Vagina (tissue), 2 donors: ENCODE measurements at places on chromosomes 2 and 18. TPM values are rescaled to one million over a fixed set of nuclear protein-coding genes. Genes with fewer than 3 reads are reported as not detected.

GRCh38 chr2:68418855-68419254 lies 48.2 kb downstream of the FBXO48 start:
- no peak overlapping the region for H3K4me3 ChIP-seq
- no peak for DNase-seq
- no peaks in the 10 kb centered on the region for H3K4me1 ChIP-seq
- no peaks in the 10 kb centered on the region for H3K36me3 ChIP-seq
- H3K27ac ChIP-seq: no peak overlapping the region

- no peaks in the 10 kb centered on the region for H3K4me1 ChIP-seq
- no peak overlapping the region for H3K4me3 ChIP-seq
- no peaks in the 10 kb centered on the region for H3K27me3 ChIP-seq
- no peak for DNase-seq
Observed at GRCh38 chr2:190695739-190696138, 46.9 kb downstream of the NAB1 start.

Gene AFG3L2
- total RNA-seq: 38.3 TPM

DNA sequence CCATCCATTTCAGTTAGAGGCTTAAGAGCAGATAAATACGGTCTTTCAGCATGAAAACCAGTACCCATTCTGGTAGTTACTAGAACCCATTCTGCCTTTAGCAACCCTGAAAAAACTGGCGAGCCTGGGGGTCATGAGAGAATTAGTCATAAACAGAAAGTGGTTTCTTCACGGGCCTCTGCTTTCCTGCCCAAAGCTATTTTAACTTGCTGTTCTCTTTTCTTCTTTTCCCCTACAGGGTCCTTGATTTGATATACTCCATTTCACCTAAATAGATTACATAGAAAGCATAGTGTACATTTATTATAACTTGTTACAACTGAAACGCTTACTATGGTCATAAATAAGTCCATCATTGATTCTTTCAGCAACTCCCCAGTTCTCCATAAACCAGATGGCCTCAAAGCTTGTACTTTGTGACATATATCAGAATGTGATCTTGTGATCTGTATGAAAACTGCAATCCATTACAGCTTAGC lies 48.3 kb downstream of the WDFY1 start:
- H3K4me3 ChIP-seq: no peak overlapping the region
- peak overlapping the region; percentile 33 for H3K27ac ChIP-seq
- H3K27me3 ChIP-seq: no peaks in the 10 kb centered on the region
- DNase-seq: no peak
- H3K36me3 ChIP-seq: no peaks in the 10 kb centered on the region
- H3K4me1 ChIP-seq: no peaks in the 10 kb centered on the region

- no peaks in the 10 kb centered on the region for H3K27me3 ChIP-seq
- H3K4me3 ChIP-seq: no peak overlapping the region
- H3K36me3 ChIP-seq: no peaks in the 10 kb centered on the region
- DNase-seq: no peak
Observed at GRCh38 chr2:23219666-23220065, 165.3 kb upstream of the KLHL29 start.

Gene UBE2E3
- total RNA-seq: 59.9 TPM

Gene TNFAIP6
- 2.0 TPM for total RNA-seq

GRCh38 chr2:239167766-239168444 lies 232.9 kb downstream of the HDAC4 start:
- H3K4me1 ChIP-seq: no peaks in the 10 kb centered on the region
- H3K27ac ChIP-seq: no peak overlapping the region
- no peaks in the 10 kb centered on the region for H3K36me3 ChIP-seq
- H3K4me3 ChIP-seq: no peak overlapping the region
- no peak for DNase-seq

Gene ANXA4
- total RNA-seq: 63.6 TPM

DNA sequence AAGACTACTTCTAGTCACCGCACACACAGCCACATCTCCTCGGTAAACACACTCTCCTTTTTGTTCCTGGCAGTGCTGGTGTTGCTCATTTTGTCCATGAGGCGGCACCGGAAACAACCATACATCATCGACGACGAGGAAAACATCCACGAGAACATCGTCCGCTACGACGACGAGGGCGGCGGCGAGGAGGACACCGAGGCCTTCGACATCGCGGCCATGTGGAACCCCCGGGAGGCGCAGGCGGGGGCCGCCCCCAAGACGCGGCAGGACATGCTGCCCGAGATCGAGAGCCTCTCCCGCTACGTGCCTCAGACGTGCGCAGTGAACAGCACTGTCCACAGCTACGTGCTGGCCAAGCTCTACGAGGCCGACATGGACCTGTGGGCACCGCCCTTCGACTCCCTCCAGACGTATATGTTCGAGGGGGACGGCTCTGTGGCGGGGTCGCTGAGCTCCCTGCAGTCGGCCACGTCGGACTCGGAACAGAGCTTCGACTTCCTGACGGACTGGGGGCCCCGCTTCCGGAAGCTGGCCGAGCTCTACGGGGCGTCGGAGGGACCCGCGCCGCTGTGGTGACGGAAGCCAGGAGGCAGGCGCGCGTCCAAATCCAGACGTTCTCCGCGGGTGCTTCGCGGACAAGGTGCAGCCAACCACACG lies 221.0 kb downstream of the CDH20 start:
- no peaks in the 10 kb centered on the region for H3K4me1 ChIP-seq
- no peak overlapping the region for H3K27ac ChIP-seq
- H3K4me3 ChIP-seq: no peak overlapping the region
- no peaks in the 10 kb centered on the region for H3K36me3 ChIP-seq

DNA sequence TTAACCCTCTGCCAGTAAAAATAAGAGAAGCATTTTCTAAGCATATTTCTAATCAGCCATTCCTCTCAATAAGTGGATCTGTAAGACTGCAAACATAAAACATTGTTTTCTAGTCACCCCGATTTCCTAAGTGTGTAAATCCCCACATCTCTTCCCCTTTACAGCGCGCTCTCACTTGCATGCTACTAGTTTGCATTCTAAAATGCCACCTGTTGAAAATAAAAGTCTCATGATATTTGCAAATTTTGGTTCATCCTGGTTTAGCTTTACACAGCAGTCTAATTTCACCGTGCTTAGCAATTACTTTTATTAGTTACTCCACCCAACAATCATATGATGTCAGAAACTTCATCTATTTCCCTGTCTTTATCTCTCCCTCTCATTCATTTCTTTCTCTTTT lies 1230.7 kb upstream of the ZEB2 start:
- H3K4me3 ChIP-seq: no peak overlapping the region
- no peaks in the 10 kb centered on the region for H3K27me3 ChIP-seq
- no peak for DNase-seq
- no peaks in the 10 kb centered on the region for H3K36me3 ChIP-seq
- peaks cover 20% of the 10 kb centered on the region for H3K4me1 ChIP-seq

- no peaks in the 10 kb centered on the region for H3K36me3 ChIP-seq
- H3K27ac ChIP-seq: no peak overlapping the region
- no peak overlapping the region for H3K4me3 ChIP-seq
- H3K4me1 ChIP-seq: no peaks in the 10 kb centered on the region
- DNase-seq: no peak
- H3K27me3 ChIP-seq: no peaks in the 10 kb centered on the region
Observed at GRCh38 chr2:14199040-14199439, 433.5 kb upstream of the LRATD1 start.

DNA sequence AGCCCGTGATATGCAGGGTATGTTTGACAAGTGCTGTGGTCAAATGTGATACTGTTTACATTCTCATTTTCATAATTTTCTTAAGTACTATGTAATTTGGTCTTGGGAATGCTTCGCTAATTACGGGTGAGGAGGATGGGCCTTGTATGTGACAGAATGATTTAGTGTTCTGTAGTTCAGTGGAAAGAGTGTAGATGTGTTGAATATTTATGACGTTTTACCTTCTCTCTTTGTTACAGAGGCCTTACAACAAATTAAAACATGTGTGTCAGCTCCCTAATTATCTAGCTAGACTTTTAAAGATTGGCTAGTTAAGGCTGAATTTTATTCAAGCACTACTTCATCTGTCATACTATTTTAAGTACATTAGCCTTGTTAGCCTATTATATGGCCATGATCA lies 10.6 kb upstream of the CHRNA1 start:
- DNase-seq: no peak
- no peak overlapping the region for H3K4me3 ChIP-seq
- peaks cover 25% of the 10 kb centered on the region for H3K4me1 ChIP-seq
- no peaks in the 10 kb centered on the region for H3K36me3 ChIP-seq
- no peak overlapping the region for H3K27ac ChIP-seq

Gene CELF4
- 2.2 TPM for total RNA-seq

Gene KLHL14
- total RNA-seq: 0.98 TPM

GRCh38 chr2:227482638-227483340 lies 10.8 kb downstream of the AGFG1 start:
- H3K4me1 ChIP-seq: peaks cover 55% of the 10 kb centered on the region
- no peaks in the 10 kb centered on the region for H3K27me3 ChIP-seq
- H3K4me3 ChIP-seq: no peak overlapping the region
- DNase-seq: no peak
- H3K27ac ChIP-seq: no peak overlapping the region

DNA sequence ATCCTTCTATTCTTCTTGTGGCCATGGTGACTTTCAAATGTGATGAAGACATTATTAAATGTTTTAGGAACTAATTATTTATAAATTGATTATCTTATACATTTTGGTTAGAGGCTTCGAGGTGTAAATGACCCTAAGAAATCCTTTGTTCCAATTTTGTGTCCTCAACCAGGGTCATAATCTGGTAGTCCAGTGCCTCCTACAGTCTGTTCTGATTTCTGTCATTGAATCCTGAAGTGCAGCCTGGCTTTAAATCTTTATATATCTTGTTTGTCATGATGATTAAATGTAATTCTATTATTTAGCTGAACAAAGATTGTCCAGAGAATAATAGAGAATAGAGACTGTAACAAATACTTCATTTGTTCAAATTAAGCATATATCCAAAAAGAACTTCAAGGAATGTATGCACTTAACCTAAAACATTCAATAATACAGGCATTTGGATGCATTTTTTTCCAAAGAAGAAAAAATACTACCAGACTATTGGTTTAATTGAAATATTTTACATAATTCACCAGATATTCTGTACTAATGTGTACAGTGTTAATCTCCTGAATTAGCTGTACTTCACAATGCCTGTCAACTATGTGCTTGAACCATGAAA lies 89.8 kb downstream of the PRPF40A start:
- H3K4me3 ChIP-seq: no peak overlapping the region
- H3K36me3 ChIP-seq: peaks cover 22% of the 10 kb centered on the region
- no peak overlapping the region for H3K27ac ChIP-seq
- DNase-seq: no peak
- no peaks in the 10 kb centered on the region for H3K4me1 ChIP-seq
- H3K27me3 ChIP-seq: no peaks in the 10 kb centered on the region

DNA sequence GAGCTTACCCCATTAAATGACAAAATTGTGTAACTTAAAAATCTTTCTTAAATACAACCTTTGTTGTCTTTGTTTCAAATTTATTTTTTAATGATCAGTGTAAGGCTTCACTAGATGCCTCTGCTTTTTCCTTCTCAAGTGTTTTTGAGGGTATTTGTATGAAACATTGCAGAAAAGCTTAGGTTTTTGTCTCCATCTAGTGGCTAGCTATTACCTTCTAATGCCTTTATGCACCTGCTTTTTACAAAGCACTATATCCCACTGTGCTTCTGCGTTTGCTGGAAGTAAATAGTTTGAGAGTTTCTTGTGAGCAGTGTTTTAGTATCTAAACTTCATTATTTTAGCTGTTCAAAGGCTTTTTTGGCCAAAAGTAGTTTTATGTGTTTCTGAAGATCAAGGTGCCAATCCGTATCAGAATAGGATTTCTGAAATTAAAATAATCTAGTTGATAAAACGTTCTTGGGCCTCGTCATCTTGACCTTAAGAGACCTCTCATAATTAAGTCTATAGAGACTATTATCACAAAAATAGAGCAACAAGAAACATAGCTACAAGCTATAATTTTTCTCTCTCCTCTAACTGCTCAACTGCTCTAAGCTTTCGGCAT lies 47.0 kb downstream of the IWS1 start:
- no peak overlapping the region for H3K27ac ChIP-seq
- no peaks in the 10 kb centered on the region for H3K27me3 ChIP-seq
- DNase-seq: no peak
- no peaks in the 10 kb centered on the region for H3K36me3 ChIP-seq
- H3K4me1 ChIP-seq: no peaks in the 10 kb centered on the region

GRCh38 chr18:67367540-67367939 lies 149.0 kb downstream of the DSEL start:
- no peak overlapping the region for H3K4me3 ChIP-seq
- no peaks in the 10 kb centered on the region for H3K4me1 ChIP-seq
- no peaks in the 10 kb centered on the region for H3K27me3 ChIP-seq
- H3K27ac ChIP-seq: no peak overlapping the region
- no peaks in the 10 kb centered on the region for H3K36me3 ChIP-seq
- no peak for DNase-seq

GRCh38 chr2:221405521-221405920 lies 166.6 kb downstream of the EPHA4 start:
- H3K36me3 ChIP-seq: no peaks in the 10 kb centered on the region
- H3K4me3 ChIP-seq: no peak overlapping the region
- H3K4me1 ChIP-seq: no peaks in the 10 kb centered on the region
- H3K27me3 ChIP-seq: no peaks in the 10 kb centered on the region

Gene CDH7
- total RNA-seq: not detected

- H3K27ac ChIP-seq: no peak overlapping the region
- H3K4me3 ChIP-seq: no peak overlapping the region
- H3K27me3 ChIP-seq: no peaks in the 10 kb centered on the region
- no peaks in the 10 kb centered on the region for H3K4me1 ChIP-seq
Observed at GRCh38 chr2:68356599-68357239, 8.4 kb upstream of the PLEK start.
